Right kidney (tissue), 9 donors: ENCODE measurements at places on chromosomes 13 and 19.
A peak's percentile ranks its signal among the peaks of the same experiment; 100 is the strongest.

DNA sequence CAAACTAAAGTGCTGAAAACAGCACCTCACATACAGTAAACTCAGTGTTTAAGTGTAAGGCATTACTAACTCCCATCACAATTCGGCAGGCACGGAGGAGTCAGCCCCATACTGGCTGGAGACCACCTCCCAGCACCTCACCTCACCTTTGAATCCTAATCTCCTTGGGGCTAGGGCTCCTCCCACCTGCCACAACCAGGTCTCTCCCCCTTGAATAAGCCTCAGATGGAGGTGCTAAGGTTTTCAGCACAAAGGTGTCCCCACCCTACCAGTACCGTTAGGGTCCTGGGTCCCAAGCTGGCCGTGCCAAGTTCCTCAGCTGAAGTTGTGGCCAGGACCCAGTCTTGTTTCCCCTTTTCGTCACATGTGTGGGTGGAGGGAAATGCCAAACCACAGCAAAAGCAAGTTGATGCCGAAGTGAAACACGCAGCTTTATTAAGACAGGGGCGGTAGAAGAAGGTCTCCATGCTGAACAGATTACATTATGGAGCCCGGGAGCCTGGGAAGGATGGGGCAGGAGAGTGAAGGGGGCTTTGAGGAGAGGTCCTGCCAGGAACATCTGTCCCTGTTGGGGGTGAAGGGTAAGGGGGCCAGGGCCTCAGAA is at the start of gene IGFLR1:
IGFLR1 (minus strand) TSS at position 332 of the 604 bp plus-strand sequence. CDS start 1,272 bp downstream, outside the sequence.
- no peak for DNase-seq

DNA sequence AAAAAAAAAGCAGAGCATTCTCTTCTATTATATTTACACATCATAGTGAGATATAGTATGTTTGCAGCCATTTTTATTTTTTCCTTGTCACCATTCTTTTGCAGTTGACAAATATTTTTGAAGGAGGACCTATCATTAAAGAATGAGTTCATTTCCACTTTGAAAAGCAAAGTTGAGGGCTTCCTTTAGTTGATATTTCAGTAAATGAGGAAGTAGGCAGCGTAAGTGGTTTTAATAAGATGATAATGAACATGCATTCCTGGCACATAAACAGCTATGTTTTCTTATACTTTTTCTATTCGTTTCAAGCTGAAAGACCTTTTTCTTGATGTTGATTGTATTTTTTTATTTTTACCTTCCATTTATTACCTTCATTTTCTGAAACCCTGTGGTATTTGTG is 66.2 kb downstream of the ZMYM2 start:
- no peak for DNase-seq

DNA sequence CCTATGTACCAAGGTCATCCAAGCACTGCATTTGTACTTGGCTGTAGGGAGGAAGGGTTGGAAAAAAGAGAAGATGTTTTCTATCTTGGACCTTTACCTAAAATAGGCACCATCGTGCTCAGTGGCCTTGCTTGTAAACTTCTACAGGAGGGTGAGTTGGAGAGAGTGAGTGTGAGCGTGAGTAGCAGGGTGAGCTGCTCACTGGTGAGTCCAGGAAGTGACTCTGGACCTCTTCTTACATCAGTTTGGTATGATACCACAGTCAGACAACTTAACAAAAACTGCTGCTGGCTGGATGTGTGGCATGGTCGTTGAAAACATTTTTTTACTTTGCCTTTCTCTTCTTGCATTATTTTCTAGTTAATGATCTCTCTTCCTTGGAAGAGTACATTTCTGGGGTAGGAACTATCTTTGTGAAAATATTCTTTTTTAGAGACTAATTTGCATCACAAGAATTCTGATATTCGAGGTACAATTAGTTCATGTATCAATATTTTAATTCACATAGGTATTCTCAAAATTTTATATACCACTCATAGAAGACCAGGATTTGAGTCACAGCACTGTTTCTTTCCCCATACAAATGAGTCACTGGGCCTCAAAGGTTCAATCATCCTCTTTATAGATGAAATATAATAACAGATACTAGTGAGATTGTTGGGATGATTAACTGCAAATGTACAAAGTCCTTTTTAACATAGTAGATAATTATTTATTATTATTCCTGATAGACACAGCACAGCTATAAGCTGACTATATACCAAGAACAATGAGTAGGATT is 651 bp downstream of the SERPINE3 start:
- DNase-seq, result no peak

GRCh38 chr19:42350417-42350816 is 25.0 kb downstream of the MEGF8 start:
- no peak for DNase-seq

DNA sequence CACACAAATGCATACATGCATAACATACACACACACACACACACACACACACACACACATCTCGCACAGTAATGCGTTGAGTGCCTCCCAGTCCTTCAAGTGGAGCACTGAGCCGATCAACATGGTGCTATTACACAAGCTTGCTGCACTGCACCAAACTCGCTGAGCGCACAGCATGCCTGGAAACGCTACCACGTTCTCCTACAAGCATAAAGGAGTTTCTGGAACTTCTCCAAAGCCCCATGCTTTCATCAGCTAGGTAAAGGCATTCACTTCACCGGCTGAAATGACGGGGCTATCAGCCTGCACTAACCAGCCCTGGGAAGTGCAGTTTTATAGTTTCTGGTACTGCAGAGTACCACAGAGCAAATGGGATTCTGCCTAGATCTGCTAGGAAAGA is 92.7 kb downstream of the FGF14 start:
- no peak for DNase-seq

GRCh38 chr19:28943651-28944050 is 269.3 kb downstream of the UQCRFS1 start:
- no peak for DNase-seq

DNA sequence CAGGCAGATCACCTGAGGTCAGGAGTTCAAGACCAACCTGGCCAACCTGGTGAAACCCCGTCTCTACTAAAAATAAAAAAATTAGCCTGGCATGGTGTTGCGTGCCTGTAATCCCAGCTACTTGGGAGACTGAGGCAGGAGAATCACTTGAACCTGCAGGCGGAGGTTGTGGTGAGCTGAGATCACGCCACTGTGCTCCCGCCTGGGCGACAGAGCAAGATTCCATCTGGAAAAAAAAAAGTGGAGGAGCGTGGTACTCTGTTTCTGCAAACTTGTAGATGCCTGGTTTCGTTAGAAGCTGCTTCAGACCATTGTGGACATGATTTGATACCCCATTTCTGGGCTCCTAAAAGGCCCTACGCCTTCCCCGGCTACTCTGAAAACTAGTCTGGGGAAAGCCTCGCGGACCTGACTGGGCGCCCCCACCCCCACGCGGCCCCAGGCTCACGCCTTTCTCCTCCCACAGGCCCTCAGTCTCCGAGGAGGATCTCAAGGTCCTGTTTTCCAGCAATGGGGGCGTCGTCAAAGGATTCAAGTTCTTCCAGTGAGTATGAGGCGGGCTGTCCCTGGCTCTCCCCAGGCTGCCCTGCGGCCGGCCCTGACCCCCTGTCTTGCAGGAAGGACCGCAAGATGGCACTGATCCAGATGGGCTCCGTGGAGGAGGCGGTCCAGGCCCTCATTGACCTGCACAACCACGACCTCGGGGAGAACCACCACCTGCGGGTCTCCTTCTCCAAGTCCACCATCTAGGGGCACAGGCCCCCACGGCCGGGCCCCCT is 11.5 kb downstream of the PLPPR3 start:
- no peak for DNase-seq

- no peak for DNase-seq
Observed at GRCh38 chr19:17933414-17934129, 757 bp downstream of the CCDC124 start.

DNA sequence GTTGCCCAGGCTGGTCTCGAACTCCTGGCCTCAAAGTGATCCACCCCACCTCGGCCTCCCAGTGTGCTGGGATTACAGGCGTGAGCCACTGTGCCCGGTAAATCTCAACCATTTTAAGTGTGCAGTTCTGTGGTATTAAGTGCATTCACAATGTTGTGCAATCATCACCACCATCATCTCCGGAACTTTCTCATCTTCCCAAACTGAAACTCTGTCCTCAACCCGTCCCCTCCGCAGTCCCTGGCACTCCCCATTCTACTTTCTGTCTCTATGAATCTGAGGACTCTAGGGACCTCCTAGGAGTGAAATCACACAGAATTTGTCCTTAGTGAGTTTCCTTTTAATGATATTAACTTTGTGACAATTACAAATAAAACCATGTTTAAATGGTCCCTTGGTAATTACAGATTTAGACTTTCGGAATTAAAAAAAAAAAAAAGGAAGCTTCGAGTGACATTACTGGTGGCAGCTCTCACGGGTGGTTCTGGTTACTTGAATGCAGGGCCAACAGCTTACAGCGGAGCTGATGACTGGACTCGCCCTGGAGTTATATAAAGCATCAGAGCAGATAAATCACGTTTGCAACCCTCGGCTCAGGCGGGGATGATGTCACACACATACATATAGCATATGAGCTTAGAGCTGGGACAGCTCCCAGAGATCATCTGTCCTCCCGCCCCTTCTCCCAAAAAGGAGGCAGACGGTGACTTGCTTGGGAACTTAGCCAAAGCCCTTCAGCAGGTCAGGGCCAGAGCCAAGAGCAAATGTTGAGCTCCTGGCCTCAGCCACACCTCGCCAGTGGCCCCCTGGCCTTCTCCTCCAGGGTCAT is 89.8 kb downstream of the ZNF557 start:
- DNase-seq, result no peak

GRCh38 chr13:44451126-44451525 is 77.5 kb downstream of the SERP2 start:
- no peak for DNase-seq

GRCh38 chr19:5036698-5037563 is 68.0 kb downstream of the KDM4B start:
- no peak for DNase-seq

GRCh38 chr19:23917856-23918255 is 3.2 kb downstream of the ZNF726 start:
- DNase-seq, result peak; percentile 9

GRCh38 chr13:60944016-60944415 is 471.6 kb downstream of the PCDH20 start:
- DNase-seq, result no peak

GRCh38 chr19:45667620-45668341 is at the start of gene GIPR:
TSS of gene GIPR (plus strand) at chr19:45668221. CDS start at chr19:45669521, 1,300 bp downstream.
- DNase-seq, result no peak

GRCh38 chr13:50592412-50593155 is 250.9 kb downstream of the DLEU7 start:
- no peak for DNase-seq

DNA sequence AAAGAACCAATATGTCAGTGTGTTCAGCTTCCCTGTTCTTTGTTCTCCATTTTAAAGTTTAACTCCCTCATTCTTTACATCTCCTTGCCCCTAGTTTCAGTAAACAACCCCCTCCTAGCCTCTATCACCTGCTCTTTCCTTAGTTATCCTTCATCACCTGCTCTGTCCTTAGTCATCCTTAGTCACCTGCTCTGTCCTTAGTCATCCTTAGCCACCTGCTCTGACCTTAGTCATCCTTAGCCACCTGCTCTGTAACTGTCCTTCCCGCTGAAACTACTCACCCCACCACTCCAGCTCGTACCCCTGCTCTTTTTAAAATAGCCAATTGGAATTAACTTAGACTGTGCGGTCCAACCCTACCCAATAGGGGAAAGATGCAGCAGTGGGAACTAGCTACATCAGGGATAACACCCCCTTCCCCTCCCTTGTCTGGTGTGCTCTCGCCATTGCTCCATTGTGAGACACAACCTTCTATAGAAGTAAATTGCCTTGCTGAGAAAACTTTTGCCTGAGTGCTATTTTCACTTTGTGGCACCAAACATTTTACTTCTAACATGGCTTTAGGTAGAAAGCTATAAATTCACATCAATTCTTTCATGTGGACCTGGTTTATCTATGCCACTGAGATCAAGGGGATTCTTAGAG is 16.2 kb downstream of the EDNRB start:
- no peak for DNase-seq
